Activated CD4-positive, alpha-beta T cell treated with anti-CD3 and anti-CD28 coated beads, Interleukin-2, amount 10 ng/mL, durations not matched to agents 24 days and 14 days (primary cell): ENCODE measurements at places on chromosomes 11 and 22. TPM values are rescaled to one million over a fixed set of nuclear protein-coding genes. Genes with fewer than 3 reads are reported as not detected.

The TMA7B gene
- 0.90 and 0.96 TPM in 2 replicates for total RNA-seq

The ZNF214 gene
- total RNA-seq = not detected in 2 replicates

The CHRM1 gene
- not detected in 2 replicates for total RNA-seq

The SCGB1D2 gene
- total RNA-seq = not detected in 2 replicates

The EFCAB6 gene
- 0.23 TPM in 1 of 2 replicates, not detected in the other for total RNA-seq

The ASRGL1 gene
- 3.6 and 5.8 TPM in 2 replicates for total RNA-seq

The FZD4 gene
- total RNA-seq = 0.02 TPM in 1 of 2 replicates, not detected in the other

The TMEM191B gene
- total RNA-seq = not detected in 2 replicates

The FXYD6 gene
- not detected in 2 replicates for total RNA-seq

The NOX4 gene
- not detected in 2 replicates for total RNA-seq

The VSTM5 gene
- total RNA-seq = not detected in 2 replicates

The OR52I1 gene
- not detected in 2 replicates for total RNA-seq

The TRIM48 gene
- total RNA-seq = not detected in 2 replicates

The SLCO2B1 gene
- not detected in 2 replicates for total RNA-seq

The KCNK7 gene
- total RNA-seq = 0.69 and 1.3 TPM in 2 replicates

The TBX1 gene
- total RNA-seq = 0.09 TPM in 1 of 2 replicates, not detected in the other

The CALCA gene
- not detected in 2 replicates for total RNA-seq

The PIH1D2 gene
- 0.21 and 0.59 TPM in 2 replicates for total RNA-seq

The RAB3IL1 gene
- 0.12 and 0.26 TPM in 2 replicates for total RNA-seq

The EHF gene
- total RNA-seq = not detected in 2 replicates

The SUSD2 gene
- total RNA-seq = 0.75 and 0.78 TPM in 2 replicates

The PLAAT2 gene
- not detected in 2 replicates for total RNA-seq

The TPCN2 gene
- 15.7 and 16.8 TPM in 2 replicates for total RNA-seq

The FREY1 gene
- total RNA-seq = 1.8 and 2.0 TPM in 2 replicates

The TXN2 gene
- 96.5 and 98.7 TPM in 2 replicates for total RNA-seq

The POU2AF2 gene
- total RNA-seq = 0.44 TPM in 1 of 2 replicates, not detected in the other

The MUC2 gene
- total RNA-seq = not detected in 2 replicates
